Stimulated activated CD8-positive, alpha-beta memory T cell treated with anti-CD3 and anti-CD28 coated beads, Interleukin-4, amount 100 ng/mL, for 4 hours (primary cell): ENCODE measurements at places on chromosomes 6 and 20.

- DNase-seq, result no peak
Observed at GRCh38 chr6:135458051-135458450, 39.5 kb downstream of the AHI1 start.

DNA sequence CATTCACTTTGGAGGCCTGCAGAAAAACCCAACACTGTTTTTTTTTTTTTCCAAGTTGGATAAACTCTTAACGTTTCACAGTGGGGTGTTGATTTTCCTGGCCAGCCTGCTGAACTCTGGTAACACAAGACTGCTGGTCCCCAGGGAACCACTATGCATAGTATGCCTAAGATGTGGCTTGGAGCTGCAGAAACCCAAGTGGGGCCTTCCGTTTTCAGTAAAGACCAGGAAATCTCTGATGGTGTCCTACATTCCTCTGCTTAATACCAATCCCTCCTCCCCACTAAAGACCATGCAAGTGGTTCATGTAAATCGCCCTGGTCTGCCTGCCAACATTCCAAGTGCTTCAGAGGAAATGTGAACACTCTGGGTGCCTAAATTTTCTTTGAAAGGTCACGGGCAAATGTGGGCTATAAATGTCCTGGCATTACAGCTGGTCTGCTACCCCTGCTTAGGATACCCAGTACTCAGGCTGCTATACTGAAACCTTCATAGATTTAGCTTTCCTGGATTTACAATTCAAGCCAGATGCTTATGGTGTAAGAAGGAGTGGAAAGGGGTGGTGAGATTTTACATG is 615.4 kb downstream of the MAFB start:
- no peak for DNase-seq

DNA sequence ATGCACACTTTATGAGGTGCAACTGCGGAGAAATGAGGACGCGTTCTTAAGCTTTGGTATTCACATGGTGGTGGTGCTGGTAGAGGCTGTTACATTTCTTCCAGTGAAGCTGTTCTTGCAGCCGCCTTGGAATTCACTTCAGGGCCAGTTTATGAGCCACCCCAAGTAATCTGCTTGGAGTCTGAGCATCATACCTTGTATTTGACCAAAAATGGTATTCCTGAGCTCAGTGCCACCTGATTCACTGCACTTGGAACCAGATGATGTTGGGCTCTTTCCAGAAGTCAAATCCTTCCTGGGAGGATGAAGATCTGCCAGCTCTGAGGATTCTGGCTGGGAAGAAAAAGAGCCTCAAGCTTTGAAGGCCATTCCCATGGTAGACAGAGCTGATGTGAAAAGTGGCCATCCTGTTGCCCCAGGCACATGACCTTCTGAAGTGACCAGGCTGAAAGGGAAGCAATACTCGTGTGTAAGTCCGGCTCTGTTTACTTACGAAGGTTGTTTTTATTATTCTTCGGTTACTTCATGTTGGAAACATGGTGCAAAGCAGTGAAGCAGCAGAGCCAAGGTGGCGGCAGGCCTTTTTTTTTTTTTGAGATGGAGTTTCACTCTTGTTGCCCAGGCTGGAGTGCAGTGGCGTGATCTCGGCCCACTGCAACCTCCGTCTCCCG is 7.7 kb downstream of the MANBAL start:
- no peak for DNase-seq

DNA sequence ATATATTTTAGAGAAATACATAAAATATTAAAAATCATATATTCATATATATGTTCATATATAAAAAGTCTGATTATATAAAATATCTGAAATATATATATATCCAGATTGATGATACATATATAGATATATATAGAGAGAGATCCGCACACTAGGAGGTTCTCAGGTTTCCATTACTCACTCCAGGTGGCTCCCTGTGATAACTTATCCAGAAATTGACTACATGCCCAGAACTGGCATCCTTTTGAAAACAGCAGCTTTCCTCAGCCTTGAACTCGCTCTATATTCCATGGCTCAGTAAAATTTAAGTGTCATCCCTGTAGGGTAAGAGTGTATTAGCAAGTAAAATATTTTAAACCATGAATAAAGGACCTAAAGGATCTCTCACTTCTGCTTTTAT is 206.8 kb downstream of the TINAG start:
- no peak for DNase-seq

- no peak for DNase-seq
Observed at GRCh38 chr6:40674170-40674569, 87.0 kb upstream of the LRFN2 start.

- DNase-seq, result no peak
Observed at GRCh38 chr20:62952373-62952967, at the start of gene SLC17A9. Gene SLC17A9, plus strand, starts transcription at chr20:62952709. Its CDS starts 122 bp downstream, at chr20:62952831.

DNA sequence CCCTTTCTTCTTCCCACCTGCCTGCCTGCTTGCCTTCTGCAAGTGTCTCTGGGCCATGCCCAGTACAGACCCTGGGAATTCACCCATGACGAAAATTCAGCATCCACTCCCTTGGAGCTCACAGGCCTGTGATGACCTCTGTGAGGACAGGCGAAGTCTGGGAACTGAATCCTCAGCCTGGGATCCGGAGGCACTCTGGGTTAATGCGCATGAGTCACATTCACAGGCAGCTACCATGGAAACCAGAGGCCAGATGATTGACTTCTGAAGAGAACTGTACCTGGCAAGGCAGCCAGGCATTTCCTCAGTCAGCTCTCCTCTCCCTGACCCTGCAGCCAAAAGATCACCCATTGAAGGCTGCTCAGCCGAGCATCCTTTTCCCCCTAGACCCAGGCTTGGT is 41.0 kb downstream of the SLC9A8 start:
- no peak for DNase-seq

- no peak for DNase-seq
Observed at GRCh38 chr6:129314575-129314974, 395.4 kb downstream of the ARHGAP18 start.

- DNase-seq, result peak; percentile 41
Observed at GRCh38 chr6:42021847-42022754, 28.2 kb upstream of the TAF8 start.

DNA sequence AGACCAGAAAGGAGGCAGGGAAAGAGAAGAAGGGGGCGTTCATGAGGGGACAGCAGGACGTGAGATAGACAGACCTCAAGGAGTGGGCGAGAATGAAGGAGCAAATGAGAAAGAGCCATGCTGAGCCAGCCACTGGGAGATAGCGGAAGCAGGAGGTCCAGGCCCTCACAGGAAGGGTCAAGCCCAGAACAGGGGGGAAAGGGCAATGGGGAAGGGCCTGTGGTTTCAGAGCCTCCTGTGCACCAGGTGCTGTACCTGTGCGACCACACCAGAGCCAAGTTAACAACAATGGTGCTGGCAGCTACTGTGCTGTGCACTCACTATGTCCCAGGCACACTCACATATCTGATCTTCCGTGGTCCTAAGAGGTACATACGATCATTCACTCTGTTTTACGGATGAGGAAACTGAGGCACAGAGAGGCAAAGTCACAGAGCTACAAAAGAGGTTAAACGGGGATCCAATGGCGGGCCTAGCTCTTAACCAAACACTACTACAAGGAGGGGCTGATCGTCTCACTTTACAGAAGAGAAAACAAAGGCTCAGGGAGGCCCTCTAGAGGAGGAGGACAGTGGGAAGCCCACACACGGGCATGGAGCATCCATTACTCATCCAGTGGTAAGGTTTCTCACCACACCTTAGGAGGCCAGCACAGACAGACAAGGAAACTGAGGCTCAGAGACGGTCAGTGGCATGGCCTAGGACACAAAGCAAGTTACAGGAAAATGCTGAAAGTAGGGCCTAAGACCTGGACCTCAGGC is 129.1 kb downstream of the PREX1 start:
- DNase-seq, result no peak

GRCh38 chr6:117718895-117719294 is 43.6 kb downstream of the NUS1 start:
- DNase-seq, result no peak

GRCh38 chr6:155040901-155041650 is 46.0 kb downstream of the TIAM2 start:
- no peak for DNase-seq

DNA sequence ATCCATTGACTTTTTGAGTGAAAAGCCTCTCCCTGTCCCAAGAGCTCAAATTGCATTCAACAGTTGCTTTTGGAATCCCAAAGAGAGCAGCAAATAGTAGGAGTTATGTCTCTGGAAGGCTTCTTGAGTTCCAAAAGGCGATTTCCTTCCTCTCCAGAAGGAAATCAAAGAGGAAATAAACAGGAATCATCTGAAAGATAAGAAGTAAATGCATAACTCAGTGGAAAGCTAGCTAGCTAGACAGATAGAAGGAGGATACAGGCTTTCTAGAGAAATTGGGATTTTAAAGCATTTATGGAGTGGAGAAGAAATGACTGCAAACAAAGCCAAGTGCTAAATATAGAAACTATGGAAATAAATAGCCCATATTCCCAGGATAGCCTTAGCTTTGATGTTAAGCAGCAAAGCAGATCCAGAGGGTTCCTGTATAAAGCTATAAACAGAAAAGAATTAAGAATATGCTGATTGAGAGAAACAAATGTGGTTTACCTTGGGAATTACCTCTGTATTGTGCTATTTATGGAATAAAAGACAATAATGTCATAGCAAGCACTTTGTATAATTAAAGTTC is 214.7 kb downstream of the PLCB1 start:
- DNase-seq, result no peak

DNA sequence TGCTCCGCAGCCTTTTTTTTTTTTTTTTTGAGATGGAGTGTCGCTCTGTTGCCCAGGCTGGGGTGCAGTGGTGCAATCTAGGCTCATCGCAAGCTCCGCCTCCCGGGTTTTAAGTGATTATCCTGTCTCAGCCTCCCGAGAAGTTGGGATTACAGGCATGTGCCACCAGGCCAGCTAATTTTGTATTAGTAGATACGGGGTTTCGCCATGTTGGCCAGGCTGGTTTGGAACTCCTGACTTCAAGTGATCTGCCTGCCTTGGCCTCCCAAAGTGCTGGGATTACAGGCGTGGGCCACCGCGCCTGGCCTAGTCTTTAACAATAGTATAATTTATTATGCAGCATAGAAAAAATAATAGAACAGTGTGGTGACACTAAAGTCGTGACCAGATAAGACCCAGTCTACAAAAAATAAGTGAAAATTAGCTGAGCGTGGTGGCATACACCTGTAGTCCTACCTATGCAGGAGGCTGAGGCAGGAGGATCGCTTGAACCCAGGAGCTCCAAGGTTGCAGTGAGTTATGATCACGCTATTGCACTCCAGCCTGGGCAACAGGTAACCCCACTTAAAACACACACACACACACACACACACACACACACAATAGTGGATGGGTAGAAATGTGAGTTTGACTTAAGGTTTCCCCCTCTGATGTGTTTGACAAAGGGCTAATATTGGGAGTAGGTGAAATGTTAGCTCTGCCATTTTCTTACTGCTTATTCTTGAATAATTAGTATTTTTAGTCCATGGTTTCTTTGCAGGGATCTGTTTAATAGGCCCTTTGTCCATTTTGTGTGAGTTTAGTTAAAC is 6.5 kb downstream of the PIM1 start:
- DNase-seq, result no peak

GRCh38 chr6:85756982-85757381 is 114.3 kb upstream of the SYNCRIP start:
- DNase-seq, result no peak

- DNase-seq, result no peak
Observed at GRCh38 chr6:27755768-27756167, 156.4 kb downstream of the OR2B2 start.

DNA sequence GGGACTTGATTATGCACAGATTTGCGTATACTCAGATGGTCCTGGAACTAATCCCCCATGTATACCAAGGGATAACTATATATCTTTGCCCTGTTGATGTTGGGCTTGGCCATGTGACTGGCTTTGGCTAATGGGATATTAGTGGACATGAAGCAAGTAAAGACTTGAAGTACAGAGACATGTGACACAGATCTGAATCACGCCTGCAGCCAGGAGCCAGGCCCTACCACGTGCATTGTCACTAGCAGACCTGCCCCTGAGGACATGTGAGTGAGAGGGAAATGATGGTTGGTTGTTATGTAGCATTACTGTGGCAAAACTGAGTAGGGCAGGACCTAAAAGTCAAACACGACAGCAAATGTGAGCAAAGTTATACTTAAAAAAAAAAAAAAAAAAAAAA is 155.7 kb downstream of the AKAP7 start:
- DNase-seq, result no peak

DNA sequence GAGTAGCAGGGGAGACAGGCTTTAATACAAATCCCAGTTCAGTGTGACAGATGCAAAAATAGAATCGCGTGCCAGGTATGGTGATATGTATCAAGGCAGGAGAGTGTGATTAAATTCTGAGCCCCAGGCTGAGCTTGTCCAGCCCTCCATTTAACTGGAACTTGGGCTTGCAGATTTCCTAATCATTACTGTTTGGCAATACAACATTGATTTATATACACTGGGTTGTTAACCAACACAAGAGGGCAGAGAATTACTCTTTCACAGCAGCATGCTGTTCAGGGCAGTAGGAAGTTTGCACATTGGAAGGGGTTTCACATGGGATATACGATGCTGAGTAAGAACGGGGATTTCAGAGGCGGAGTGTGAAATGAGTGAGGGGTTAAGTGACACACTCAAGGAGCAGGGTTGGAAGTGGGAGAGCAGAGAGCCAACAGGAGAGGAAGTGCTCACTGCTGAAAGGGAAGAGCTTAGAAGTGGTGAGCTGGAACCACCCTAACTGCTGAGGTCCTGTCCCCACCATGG is 70.8 kb upstream of the ATXN1 start:
- DNase-seq, result no peak

GRCh38 chr20:58210398-58210747 is 18.1 kb downstream of the ANKRD60 start:
- no peak for DNase-seq

DNA sequence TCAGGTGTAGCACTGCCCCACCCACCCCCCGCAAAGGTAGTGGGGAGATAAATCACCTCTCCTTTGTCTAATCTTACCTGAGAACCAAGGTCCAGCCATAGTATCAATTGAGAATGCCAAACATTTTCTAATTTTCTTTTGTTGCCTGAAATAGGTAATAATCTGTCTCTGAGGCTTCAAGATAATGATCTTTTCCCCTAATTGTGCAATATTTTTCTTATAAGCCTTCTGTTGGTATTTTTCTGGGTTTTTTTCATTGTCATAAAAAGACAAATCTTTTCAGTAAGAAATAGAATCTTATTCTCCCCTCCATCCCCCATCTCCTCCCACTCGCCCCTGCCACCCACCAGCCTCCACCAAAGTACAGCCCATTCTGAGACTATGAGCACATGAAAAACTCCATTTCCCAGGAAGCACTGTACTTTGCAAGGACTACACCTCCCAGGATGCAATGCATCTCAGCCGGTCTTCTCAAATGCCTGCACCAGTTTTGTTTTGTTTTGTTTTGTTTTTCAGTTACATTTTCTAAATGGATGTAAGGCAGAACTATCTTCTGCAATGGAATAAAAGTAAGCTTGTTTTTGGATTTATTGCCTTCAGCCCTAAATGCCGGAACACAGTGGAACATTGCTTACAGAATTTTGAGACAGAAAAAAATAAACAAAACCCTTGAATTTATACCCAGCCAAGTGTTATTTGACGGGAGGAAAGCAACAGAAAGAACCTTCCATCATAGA is 268.0 kb downstream of the TFAP2A start:
- no peak for DNase-seq
